ENCODE measurements at places on chromosomes 4 and X.

- peak; percentile 31 for DNase-seq
Measured at GRCh38 chr4:152352622-152353116, 183.2 kb downstream of the FBXW7 start.

DNA sequence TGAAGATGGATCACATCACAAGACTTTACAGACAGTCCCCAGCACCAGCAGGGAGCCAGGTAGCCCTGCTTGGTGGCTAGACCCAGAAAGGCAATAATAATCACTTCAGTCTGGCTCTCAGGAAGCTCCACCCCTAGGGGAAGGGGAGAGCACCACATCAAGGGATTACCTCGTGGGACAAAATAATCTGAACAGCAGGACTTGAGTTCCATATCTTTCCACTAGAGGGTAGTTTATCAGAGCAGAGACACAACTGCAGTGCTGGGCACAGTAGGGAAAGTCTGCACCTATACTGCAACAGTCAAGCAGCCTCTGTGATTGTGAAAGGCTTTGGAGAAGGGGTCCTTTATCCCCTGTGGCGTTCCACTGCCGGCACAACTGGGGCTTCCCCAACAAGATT, 547.0 kb upstream of the POU3F4 start:
- no peak for DNase-seq

DNA sequence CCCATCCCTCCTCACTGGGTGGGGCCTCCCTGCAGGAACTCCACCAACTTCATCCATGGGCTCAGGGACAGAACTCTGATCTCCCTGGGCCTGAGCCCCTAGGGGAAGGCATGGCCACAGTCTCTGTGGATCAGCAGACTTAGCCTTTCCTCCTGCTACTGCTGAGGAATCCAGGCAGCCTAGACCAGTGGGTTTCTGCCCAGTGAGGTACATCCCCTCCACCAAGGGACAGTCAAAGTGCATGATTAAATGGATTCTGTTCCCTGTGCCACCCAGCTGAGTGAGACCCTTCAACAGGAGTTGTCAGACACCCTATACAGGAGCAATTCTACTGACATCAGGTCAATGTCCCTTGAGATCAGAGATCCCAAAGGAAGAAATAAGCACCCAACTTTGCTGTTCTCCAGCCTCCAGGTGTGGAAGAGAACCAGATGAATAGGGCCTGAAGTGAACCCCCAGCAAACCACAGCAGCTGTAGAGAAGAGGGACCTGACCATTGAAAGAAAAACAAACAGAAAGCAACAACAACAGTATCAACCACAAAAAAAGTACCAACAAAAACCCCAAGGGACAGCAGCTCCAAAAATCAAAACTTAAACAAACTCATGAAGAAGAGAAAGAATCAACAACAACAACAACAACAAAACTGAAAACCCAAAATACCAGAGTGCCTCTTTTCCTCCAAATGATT, 84.8 kb downstream of the CHIC1 start:
- no peak for DNase-seq

DNA sequence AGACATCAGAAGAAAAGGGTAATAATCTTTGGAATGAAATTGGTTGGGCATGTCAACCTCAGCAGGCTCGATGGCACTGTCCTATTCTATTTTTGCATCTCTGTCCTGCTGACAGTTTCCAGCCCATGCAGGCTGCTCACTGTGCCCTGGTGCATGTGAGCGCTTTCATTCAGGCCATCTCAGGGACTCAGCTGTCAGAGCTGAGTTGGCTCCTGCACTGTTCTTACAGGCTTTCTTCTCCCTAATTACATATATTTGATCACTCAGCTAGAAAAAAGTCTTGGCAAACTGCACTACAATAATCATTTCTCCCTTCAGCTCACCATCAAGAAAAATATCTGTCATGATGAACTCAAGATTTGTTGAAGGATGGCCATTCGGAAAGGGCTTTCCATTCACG, 84.7 kb downstream of the RASL11B start:
- no peak for DNase-seq
